ENCODE measurements at places on chromosomes 7 and 10.

DNA sequence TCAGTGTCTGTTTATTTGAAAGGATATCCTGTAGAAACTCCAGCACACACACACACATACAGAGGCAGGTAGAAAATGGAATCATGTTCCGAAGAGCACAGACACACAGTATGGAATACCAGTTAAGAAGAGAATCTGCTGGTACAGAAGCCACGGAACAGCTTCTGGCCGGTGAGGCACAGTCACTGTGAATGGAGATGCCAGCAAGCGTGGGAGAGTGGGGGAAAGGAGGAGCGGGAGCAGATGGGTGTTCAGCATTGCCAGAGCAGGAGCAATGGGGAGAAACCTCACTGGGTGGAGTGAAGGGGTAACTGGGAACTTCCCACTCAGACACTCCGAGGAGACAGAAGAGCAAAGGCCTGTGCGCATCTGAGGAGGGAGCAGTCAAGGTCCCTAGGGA, 9.5 kb upstream of the IMPDH1 start:
- no peak for DNase-seq

GRCh38 chr10:68208424-68209042, 23.4 kb downstream of the ATOH7 start:
- no peak for DNase-seq

- DNase-seq: no peak
These were observed 260.7 kb downstream of the BMPER start for GRCh38 chr7:34165927-34166550.

DNA sequence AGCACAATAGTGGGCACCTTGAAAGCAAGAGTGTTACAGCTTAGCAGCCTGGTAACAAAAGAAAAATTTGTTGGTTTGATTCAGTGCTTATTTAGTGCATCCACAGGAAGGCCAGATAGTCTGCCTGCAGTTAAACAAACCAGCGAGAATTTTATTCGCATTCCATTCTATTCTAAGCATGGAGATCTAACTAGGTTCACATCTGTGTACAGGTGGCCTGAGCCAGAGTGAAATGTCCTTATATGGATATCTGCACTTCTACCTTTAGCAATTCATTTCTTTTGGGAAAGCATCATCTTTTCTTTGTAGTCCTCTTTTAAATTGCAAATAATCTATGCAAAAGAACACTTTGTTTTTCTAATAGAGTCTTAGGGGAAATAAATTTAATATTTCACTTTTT, 659.0 kb upstream of the FZD8 start:
- no peak for DNase-seq

GRCh38 chr10:1114719-1115606, 58.8 kb downstream of the WDR37 start:
- DNase-seq: no peak

- DNase-seq: no peak
These were observed 19.3 kb upstream of the TOMM7 start for GRCh38 chr7:22841954-22842353.

DNA sequence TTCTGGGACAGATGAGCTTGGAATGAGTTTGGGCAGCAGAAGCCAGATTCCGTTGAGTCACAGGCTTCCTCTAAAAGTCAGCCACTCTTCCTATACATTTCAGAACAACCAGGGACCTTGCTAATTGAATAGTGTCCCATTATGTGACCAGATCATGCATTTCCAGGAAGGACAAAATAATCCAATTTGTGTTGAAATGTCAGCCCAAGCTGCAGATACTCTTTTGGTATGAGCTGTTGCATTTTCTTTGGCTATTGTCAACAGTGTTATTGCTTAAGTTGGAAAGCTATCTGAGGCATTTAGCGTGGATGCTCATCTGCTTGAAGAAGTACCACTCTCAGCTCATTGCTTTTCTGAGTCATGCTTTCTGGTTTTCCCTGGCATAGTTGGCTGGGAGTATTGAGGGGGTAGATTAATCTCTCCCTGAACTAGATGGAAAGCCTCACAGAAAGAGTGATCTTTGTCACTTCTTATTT, 223.7 kb upstream of the HABP2 start:
- no peak for DNase-seq

DNA sequence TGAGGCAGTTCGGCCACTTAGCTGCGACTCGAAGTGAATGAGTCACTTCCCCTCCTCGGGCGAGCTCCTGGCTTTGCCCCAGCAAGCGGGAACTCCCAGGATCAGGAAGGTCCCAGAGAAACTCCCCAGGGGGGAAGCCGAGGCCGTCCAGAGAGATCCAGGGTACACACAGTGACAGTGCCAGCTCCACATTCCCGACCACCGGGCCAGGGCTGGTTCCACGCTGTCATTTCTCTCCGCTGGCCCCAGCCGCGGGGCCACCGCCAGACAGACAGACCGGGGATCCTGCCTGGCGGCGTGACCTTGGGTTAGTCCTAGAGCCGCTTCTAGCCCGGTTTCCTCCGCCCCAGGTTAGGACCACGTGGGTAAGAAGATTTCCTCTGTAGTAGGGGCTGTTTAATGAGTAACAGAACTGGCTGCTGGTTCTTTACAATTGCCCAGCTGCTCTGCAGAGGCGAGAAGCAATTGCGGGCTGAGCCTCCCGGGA, 463 bp upstream of the UPP1 start:
- DNase-seq: no peak

DNA sequence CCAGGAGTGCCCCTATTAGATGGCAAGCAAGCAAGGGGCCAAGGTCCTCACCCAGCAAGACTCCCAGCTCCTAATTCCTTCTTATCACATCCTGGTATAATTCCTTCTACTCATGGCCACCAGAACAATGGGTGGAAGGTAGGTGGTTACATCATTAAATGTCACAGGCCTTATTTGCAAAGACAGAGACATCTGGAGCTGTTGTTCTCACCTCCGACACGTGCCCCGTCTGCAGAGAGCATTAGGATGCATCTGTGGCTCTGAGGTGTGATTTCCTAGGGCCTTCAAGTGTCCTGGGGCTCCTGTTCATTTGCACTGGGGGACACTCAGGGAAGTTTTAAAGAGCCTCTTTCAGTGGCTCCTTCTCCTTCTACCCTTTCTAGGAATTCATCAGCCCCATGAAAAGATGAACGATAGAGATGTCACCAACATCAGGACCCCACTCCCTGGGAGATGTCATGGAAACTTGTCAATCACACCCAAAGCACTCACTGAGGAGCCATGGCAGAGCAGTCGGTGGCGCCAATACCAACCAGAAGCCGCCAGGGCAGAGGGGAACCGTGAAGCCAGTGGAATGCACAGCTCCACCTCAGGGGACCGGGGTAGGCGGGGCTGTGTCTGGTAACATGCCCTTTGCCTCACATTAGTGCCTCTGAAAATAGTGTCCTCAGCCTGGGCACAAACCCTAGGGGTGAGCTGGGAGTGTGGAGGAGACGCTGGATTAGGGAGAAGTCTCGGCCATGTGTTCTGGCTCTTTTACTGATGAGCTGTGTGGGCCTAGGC, 2.9 kb upstream of the ATP6V0E2 start:
- no peak for DNase-seq

- no peak for DNase-seq
These were observed 20.7 kb downstream of the ANK3 start for GRCh38 chr10:60368875-60369546.

DNA sequence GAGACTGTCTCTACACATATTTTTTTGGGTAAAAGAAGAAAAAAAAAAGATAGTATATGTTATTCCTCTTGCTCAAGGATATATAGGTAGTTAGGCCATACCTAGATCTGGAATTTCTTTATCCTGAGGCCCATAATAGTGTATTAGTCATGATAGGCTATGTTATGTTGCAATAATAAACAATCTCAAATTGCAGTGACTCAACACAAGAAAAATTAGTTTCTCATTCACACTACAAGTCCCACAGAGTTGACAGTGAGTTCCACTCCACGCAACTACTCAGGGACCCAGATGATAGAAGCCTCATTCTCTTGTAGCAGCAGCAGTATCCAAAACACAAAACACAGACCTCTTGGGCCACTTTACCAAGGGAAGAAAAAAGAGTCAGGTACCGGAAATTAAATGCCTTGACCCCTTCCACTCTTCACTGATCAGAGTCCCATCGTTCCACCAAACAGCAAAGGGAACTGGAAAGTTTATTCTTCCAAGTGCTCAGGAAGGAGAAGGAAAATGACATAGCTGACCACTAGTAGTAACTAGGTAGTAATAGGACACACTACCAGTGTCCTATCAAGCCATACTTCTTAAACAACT, 7.4 kb upstream of the C10orf67 start:
- DNase-seq: no peak

DNA sequence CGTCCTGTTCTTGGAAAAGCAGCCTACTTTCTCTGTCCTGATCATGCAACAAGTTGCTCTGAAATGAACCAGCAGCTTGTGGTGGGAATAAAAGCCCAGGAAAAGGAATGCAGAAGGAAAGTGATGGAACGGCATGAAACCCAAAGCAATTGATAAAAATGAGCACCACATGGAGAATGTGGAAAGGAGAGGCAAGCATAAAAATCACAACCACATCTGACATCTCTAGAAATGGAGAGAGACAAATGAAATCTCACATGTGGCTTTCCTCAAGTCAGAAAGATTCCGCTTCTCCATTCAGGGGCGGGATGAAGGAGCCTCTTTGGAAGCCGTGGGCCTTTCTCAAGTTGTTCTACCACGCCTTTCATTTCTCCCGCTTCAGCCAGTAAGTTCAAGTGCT, 631.7 kb upstream of the GALNT17 start:
- DNase-seq: no peak

- no peak for DNase-seq
These were observed 5.1 kb upstream of the MRPS17 start for GRCh38 chr7:55946545-55946944.

DNA sequence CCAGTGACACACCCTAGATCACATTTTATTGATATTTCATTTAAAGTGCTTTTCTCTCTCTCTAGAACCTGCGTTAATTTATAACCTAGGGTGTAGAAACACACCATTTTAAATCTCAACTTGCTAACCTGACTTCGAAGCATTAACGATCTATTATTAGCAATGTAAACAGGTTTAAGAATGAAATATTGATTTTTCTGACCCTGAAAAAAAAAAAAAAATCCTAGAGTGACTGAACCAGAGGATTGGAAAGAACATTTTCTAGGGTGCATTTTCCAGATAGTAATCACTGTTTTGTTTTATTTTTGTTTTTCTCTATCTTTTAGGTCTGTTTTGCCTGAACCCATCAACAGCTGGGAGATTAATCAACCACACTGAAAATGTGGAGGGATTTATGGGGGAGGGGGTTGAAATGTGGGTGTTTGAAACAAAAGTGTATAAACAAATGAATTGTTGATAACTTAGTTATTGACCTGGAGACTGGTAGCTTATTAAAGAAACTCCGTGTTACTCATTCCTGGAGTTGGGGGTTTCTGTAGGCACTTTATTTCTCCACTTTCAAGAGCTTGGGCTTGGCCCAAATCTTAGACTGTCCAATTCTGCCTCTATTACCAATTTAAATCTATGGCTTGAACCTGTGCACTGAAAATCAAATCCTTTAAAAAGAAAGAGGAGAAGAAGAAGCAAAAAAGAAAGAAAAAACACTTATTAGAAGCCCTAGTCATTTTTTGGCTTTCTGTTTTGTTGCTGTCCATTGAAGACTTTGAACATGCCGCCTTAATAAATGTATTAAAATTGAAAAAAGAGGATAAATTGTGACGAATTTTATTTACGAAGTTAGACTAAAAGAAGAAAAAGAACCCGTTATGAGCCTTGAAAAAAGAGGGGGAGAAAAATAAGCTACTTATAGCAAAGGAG, 2.8 kb downstream of the HOXA2 start:
- no peak for DNase-seq

DNA sequence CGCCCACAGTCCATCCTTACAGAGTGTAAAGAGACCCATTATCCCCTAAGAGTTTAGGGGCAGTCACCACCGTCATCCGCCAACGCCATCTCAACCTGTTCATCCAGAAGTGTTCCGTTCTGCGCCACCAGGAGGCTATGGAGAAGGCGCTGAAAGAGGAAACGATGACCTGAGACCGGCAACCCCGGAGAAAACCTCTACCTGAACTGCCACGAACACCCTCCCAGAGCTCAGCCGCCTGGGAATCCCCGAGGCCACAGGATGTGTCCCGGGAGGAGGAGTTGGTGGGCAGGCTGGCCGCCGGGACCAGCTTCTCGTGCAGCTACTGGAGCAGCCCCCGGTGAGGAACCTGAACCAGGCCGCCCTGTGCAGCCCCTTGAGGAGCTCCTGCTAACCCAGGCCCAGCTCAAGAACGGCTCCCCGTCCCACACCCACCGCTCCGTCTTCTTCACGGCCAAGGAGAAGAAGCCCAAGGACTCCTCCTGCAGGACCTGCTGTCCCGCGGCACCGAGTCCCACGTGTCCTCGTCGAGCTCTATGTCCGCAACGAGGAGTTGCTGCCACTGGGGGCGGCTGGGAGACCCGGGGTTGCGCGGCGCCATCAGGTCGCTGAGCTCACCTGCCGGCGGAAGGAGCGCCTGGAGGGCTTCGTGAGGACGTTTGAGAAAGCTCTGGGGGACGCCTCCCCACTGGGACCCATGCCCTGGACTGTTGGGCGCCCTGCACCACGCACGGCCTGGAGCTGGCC, 21.1 kb upstream of the LANCL2 start:
- DNase-seq: no peak

DNA sequence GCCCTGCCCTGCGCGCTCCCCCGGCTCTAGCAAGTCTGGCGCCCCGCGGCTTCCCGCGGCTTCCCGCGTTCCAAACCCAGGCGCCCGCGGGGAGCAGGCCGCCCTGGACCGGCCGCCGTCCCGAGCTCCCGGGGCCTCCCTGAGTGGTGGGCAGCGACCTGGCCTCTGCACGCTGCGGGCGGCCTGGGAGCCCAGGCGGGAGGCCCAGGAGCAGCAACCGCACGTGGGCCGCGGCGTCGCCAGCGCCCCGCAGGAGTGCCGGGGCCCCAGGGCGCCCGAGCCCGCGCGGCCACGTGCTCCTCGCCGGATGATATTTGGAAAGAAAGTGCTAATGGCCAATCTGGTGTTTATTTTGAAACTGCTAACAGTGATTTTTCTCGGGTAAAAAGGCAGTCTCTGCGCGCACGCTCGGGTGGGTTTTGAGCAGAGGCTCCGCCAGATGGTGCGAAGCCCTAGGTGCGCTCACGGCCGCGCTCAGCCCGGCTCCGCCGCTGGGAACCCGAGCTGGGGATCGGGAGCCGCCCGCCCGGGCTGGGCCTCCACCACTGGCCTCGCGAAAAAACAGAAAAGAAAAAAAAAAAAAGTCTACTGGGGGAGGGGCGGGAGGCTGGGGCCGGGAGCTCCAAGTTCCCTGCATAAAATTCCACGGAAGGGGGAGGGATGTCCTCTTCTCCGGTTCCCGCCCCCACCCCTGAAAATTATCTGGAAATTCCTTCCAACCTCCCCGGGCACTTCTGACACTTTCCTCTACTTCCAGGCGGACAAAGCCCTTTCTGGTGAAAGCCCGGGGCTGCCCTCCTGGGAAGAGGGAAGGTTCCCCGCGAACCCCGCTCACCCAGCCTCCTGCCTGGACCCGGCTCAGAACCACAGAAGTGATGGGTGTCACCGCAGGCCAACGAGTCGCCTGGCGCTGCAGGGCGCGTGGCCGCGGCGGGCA, 4.3 kb downstream of the EBF3 start:
- no peak for DNase-seq

DNA sequence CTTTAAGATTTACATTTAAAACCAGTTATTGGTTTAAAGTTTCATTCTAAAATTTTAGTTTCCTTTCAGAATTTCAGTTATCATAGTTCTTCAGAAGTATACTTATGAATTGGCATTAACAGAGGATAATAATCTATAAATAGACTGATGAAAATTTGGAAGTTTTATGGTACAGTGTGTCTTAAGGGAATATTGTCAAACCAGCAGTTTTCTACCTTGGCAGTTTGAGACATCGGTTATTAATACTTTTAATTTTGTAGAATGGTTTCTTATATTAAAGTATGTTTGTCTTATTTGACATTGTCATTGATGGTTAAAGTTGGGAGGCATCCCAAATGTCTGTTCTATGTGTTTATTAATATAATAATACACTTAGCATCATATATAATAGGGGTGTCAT, 2.0 kb downstream of the AHR start:
- no peak for DNase-seq
